ENCODE measurements at places on chromosomes 5 and 9.
A peak's percentile ranks its signal among the peaks of the same experiment; 100 is the strongest.

DNA sequence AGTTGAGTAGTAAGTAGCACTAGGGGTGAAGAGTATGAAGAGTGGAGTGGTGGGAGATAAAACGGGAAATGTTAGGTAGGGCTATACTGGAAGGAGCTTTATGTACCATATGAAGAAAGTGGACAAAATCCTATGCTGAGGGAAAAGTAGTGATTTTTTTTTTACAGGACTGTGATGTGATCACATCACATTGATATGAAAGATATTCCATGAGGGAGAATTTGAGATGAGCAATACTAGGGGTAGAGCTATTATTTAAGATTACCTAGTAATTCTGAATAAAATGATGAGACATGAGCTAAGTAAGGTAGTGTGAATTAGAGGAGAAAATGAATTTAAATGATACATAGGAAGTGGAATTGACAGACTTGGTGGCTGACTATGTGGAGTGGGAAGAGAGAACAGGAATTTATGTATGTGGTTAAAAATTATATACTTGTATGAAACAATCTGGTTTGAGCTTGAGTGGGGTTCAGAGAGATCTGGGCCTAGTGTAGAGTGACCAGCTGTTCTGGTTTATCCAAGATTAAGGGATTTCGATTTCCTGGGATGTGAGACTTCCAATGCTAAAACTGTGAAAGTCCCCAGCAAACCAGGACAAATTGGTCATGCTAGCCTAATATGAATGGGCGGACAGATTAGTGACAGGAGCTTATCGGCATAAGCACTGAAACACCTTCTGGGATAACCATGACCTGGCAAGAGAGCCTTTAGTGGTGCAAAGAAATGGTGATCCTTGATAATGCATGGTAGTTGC, 29.3 kb upstream of the STOM start:
- no peak for DNase-seq

DNA sequence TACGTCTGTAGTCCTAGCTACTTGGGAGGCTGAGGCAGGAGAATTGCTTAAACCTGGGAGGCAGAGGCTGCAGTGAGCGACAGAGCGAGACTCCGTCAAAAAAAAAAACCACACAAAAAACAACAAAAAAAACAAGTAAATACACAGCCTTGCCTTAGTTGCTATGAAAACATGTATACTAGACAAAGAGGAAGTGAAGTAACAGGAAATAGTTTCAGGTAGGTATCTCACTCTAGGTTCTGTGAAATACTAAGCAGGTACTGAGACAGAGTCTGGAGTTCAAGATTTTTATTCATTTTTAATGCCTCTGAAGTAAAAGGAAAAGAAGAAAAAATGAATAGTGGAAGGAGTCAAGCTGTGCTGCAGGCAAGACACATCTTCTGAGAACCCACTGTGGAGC, 687.9 kb upstream of the RGMB start:
- DNase-seq: no peak

DNA sequence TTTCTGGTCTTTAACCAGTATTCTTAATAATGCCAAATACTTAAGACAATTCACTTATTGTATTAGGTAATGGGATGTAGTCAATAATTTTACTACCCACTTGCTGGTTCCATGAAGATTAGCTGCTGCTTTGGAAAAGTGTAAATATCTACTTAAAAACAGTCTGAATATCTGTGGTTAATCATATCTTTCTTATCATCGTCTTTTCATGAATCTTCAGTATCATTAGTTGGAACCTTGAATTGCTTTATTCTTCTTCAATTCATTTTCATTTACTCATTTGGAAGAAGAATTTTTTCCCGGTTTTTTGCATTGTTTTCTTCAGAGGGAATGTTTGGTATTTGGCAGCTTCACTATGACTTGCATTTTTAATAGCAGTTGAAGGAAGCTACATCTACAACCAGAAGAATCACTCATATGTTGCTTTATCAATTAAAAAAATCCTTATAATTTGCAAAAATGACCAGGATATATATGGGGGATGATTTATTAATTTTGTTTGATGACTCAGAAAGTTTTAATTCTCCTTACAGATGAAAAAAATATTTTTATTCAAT, 1398.3 kb upstream of the CDH6 start:
- no peak for DNase-seq

- DNase-seq: no peak
These were observed 9.8 kb downstream of the SLC31A2 start for GRCh38 chr9:113160571-113160970.

DNA sequence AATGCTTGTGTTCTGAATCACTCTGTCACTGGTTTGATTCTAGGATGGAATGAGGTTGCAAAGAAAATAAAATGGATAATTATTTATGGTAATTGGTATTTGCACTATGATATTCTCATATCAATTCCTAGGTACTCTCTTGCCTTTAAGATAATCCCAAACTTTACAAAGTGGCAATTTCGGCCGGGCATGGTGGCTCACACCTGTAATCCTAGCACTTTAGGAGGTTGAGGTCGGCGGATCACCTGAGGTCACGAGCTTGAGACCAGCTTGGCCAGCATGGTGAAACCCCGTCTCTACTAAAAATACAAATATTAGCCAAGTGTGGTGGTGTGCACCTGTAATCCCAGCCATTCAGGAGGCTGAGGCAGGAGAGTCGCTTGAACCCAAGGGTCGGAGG, 1118.7 kb upstream of the C9orf72 start:
- DNase-seq: no peak

DNA sequence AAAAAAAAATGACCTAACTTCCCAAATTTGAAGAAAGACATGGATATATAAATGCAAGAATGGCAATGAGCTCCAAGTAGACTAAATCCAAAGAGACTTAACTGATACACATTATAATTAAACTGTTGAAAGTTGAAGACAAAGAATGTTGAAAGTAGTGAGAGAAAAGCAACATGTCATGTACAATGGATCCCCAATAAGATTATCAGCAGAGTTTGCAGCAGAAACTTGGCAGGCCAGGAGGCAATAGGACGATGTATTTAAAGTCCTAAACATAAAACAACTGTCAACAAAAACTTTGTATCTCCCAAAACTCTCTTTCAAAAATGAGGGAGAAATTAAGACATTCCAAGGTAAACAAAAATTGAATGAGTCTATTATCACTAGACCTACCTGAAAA, 8.6 kb upstream of the DIRAS2 start:
- no peak for DNase-seq

- DNase-seq: no peak
These were observed 73.7 kb upstream of the FST start for GRCh38 chr5:53406630-53407316.

DNA sequence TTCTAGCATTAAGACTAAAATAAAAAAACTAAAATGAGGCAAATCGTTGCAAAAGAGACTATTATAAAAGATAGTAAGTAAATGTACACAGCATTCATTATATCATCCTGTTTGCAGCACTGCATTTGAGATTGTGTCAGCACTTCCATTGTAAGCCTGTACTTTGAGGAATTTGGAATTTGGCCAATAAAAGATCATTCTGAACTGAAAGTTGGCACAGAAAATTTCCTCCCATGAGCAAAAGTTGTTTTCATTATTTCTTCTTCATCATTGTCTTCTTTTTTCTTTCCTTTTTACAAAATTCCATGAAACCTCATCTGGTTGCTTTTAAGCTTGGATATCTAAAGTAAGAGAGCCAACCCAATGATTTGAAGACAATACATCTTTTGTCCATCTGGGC, 199.3 kb upstream of the ADAMTSL1 start:
- no peak for DNase-seq

- DNase-seq: no peak
These were observed 190.2 kb downstream of the TRPM6 start for GRCh38 chr9:74697535-74697934.

DNA sequence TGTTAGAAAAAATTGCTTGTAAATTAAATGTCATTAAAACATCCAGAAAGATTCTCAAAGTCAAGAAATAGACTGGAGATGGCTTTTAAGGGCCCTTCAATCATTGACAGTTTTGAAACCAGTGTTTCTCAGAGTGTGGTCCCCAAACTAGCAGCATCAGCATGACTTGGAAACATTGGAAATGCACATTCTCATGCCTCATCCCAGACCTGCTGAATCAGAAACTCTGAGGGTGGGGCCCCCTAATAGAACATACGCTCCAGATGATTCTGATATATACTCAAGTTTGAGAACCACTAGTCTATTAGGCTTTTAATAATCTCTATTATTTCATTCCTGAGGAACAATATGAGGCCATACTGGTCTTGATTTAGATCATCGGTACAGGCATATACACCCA, 181.6 kb downstream of the SMARCA2 start:
- DNase-seq: no peak

GRCh38 chr5:54581831-54582548, 64.4 kb downstream of the SNX18 start:
- DNase-seq: peak; percentile 68

- DNase-seq: peak; percentile 59
These were observed 680 bp upstream of the RFK start for GRCh38 chr9:76394960-76395252.

GRCh38 chr5:31036411-31036810, 157.1 kb upstream of the CDH6 start:
- DNase-seq: no peak

- DNase-seq: no peak
These were observed 6.6 kb downstream of the GOLGA1 start for GRCh38 chr9:124934290-124934689.

DNA sequence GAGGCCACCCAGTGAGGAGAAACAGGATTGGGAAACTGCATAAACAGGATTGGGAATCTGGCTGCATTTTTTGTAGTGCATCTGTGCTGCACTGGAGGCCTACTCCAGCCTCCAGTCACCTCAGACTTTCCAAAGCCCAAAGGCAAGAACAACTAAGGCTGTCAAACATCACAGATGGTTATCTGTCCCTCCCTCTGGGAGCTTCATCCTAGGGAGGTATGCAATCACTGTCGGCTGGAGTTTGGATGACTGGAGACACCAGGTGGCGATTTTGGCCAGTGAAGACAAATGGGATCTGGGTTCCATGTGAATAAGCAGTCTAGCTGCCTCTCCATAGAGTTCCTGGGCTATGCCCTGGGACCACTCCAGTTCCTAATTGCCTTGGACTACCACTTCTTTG, 9.3 kb upstream of the SPINK13 start:
- no peak for DNase-seq

DNA sequence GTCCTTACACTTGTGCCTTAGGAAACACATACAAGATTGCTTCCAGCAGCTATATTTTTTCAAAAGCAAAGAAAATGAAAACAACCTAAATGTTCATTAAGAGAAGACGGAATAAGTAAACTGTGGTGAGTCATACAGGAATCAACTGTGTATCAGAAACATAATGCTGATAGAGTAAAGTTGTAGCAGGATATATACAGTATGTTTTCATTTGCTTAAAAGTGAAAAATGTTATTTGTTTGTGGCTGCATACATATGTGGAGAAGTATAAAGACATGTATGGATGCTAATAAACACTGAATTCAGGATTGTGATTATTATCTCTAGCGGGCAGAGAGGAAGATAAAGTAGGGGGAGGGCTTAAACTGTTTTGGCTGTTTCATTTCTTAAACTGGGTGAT, 8.3 kb downstream of the DCTN4 start:
- DNase-seq: no peak

DNA sequence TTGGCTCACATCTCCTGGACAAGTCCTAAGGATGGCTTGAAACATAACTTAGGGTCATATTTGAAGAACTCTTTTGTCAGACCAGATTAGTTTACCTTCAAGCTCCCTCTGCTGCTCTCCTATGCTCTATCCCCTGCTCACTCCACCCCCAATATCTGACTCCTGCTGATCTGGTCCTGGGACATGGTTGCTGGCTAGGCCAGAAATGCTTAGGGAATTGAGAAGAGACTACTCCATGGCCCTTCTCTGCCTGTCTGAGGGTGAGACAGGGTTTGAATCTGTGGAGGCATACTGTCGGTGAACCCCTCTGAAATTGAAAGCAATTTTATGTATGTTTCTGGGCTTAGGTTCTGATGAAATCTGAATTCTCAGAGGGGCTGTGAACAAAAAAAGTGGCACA, 3.3 kb downstream of the OTULIN start:
- DNase-seq: no peak

DNA sequence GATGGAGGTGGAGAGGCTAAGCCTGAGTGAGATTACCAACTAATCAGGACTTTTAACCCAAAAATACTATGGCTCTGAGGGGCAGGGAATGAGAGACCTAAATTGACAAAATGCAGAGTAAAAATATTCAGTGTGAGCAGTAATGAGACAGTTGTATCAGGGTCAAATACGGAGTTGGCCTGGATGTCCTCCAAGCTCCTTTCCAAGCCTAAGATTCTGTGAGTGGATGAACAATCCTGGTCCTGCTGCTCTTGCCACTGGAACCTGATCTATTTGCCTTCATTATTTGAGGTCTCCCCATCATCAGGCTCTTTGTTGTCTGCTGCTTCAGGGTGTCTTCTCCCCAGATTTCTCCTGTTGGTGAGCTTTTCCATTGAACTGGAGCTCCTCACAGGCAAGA, 1.1 kb downstream of the PDCD1LG2 start:
- DNase-seq: no peak

All from lower leg skin (tissue), 4 donors.